T47D (cell line): ENCODE measurements at places on chromosomes 5 and 9.
A peak's percentile ranks its signal among the peaks of the same experiment; 100 is the strongest.

- no peak for DNase-seq
Measured at GRCh38 chr5:33381243-33381642, 59.5 kb upstream of the TARS1 start.

- no peak for DNase-seq
Measured at GRCh38 chr9:119905724-119906123, 536.5 kb upstream of the BRINP1 start.

DNA sequence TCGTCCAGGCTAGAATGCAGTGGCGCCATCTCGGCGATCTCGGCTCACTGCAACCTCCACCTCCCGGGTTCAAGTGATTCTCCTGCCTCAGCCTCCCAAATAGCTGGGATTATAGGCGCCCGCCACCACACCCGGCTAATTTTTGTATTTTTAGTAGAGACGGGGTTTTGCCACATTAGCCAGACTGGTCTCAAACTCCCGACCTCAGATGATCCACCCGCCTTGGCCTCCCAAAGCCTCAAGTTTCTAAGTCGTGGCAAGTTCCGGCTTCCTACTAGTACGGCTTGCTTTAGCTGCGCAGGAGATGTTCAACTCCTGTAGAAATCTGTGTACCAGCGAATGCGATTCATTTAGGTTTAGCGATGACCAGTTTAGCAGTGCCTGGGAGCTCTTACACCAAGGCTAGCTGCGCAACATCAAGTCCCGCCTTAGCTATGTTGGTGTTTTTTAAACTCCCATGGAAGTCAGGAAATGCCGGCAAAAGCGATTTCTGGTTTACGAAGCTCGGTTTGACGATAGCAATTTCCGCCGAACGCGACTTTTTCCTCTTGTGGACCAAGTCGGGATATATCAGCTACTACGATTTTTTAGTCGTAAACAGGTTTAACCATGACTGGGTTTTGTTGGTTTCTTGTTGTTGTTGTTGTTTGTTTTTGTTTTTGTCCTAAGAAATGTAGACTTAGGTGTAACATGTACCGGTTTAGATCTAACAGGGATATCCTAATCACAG, 46.4 kb downstream of the ANXA2R start:
- DNase-seq, result no peak

DNA sequence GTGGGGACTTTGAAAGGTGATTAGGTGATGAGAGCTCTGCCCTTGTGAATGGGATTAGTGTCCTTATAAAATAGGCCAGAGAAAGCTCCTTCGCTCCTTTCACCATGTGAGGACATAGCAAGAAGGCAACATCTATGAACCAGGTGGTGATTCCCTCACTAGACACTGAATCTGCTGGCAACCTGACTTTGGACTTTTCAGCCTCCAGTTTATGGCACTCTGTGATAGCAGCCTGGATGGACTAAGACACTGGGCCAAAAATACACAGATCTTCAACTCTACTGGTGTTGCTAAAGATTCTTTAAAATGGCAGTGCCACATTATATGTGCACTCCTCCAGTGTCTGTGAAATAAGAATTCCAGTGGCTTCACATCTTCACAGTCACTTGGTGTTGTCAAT, 41.2 kb upstream of the COL15A1 start:
- no peak for DNase-seq

DNA sequence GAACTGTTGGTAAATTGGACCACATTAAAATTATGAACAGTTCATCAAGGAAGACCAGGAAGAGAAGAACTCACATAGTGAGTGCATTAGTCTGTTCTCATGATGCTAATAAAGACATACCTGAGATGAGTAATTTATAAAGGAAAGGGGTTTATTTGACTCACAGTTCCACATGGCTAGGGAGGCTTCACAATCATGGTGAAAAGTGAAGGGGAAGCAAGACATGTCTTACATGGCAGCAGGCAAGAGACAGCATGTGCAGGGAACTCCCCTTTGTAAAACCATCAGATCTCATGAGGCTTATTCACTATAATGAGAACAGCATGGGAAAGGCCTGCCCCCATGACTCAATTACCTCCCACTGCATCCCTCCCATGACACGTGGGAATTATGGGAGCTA, 135.9 kb upstream of the MAN2A1 start:
- DNase-seq, result no peak

DNA sequence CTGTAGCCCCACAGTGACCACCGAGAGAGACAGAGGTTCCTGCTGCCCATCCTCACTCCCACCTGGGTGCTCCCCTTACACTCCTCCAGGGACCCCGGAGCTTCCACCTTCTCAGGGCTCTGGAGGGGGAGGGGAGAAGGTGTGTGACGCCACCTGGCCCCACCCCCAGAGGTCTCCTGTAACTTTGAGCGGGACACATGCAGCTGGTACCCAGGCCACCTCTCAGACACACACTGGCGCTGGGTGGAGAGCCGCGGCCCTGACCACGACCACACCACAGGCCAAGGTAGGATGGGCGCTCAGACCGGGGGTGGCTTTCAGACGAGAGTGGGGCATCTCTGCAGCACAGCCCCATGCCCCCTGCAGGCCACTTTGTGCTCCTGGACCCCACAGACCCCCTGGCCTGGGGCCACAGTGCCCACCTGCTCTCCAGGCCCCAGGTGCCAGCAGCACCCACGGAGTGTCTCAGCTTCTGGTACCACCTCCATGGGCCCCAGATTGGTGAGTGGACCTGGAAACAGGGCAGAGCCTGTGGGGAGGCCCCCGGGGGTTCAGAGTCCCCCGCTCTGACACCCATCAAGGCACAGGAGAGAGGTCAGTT, 4.5 kb downstream of the MAMDC4 start:
- no peak for DNase-seq

- no peak for DNase-seq
Measured at GRCh38 chr5:74433255-74433895, 207.2 kb downstream of the ENC1 start.

DNA sequence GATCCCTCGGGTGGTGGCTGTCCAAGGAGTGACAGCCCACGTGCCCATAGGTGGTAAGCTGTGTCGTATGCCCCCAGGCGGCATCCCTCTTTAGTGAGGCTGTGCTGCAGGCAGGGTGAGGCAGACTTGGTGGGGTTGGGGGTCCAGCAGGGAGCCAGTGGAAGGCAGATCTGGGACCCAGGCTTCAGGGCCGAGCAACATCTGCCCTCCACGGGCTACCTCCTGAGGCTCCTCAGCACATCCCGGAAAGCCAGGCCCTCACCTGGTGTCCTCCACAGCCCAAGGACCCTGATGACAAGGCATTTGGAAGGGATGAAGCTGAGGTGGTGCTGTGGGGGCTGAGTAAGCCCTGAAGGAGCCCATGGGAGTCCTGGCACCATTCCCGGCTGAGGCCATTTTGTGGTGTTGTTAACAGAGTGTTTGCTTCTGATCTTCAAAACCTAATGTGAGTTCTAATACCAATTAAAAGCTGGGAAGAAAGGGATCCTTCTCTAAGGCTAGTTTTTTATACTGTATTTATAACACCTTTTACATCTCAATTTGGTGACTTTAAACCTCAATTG, 295.8 kb upstream of the IRX2 start:
- no peak for DNase-seq

DNA sequence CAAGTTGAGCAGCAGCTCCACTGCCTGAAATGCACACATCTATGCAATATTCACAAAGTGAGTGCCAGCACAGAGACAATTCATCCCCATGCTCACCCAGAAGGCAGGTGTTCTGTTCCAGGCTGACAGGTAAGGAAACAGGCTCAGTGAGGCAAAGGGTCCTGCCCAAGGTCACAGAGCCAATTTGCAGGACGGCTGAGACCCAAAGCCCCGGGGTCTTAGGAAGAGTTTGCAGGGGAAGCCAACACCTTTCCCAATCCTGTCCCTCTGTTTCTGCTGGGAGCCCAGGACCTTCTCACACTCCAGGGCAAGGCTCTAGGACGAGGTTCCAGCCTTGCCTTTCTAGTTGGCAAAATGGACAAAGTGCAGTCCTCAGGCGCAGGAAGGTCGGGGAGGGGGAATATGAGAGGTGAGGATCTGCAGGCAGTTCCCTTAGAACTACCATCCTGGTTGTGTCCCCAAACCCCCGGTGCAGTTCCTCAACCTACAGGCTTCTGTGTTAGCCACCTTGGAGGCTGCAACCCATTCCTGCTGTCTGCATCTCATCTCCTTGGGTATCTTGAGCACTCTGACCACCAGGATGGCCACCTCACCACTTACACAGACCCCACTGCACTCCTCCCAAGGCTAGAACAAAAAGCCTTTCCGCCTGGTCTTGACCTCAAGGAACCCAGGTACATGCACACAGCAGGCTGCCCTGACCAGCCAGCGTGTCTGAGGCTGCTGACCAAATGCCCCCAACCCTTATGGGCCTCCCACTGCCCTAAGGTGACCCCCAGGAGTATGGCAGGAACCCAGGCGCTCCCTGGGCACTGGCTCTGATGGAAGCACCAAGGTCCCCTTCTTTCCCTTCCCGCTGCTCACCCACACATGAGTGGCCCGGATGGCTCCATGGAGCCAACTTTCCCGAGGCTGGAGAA, 1.9 kb upstream of the BRD3 start:
- DNase-seq, result no peak

DNA sequence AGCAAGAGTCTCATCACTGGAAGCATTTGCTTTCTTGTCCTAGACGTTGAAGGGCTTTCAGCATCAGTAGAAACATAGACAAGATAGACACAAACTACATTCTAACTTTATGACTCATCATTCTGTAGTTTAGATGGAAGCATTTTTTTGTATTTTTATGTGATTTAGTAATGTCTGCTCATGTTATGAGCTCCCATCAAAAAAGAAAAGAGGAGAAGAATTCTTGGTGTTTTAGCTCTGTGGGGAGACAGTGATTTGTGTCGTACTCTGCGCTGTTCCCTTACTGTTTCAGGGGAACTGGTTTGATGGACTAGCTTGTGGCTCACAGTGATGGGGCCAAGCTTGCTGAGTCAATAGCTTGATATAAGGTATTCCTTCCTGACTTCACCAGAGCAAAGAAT, 159.2 kb upstream of the WWC1 start:
- DNase-seq, result no peak

DNA sequence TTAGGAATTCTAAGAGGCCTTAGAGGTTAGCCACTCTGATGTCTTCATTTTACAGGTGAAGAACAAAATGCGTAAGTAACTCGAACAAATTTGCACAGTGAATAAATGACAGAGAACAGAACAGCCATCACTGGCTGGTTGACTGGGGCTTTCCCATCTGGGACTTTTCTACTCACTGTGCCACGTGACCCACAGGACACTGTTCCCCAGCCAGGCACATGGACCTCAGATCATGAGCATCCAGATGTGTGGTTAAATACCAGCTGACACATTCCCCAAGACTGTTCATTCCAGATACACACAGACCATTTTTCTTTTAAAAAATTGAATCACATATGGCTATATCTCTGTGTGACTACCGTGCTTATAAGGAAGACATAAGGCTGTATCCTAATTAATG, 25.8 kb upstream of the MED10 start:
- no peak for DNase-seq

DNA sequence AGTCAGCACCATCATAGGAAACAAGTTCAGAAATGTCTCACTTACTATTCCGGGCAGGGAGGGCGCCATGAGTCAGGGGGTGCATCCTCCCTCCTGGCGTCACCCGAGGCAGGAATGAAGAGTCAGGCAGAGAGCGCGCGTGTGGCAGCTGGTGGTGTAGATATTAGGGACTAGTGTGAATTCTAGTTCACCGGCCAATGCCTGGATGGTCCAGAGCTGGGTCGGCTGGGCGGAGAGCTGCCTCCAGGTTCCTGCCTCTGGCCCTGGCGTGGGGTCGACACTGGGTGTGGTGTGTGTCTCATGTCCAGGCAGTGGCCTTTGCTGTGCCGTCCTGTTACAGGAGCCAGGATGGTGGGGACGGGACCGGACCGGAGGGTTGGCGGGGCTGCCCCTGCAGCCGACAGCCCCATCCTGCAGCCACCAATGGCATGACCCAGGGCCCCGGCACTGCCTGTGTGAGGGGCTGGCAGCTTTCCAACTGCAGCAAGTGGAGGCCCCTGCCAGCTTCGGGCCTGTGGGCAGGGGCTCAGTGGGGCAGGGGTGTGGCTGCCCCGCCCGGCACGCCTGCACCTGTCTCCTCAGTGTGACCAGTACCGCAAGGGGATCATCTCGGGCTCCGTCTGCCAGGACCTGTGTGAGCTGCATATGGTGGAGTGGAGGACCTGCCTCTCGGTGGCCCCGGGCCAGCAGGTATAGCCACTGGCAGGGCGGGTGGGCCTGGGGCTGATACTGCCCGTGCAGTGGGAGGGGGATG, 9.1 kb downstream of the DIPK1B start:
- no peak for DNase-seq

DNA sequence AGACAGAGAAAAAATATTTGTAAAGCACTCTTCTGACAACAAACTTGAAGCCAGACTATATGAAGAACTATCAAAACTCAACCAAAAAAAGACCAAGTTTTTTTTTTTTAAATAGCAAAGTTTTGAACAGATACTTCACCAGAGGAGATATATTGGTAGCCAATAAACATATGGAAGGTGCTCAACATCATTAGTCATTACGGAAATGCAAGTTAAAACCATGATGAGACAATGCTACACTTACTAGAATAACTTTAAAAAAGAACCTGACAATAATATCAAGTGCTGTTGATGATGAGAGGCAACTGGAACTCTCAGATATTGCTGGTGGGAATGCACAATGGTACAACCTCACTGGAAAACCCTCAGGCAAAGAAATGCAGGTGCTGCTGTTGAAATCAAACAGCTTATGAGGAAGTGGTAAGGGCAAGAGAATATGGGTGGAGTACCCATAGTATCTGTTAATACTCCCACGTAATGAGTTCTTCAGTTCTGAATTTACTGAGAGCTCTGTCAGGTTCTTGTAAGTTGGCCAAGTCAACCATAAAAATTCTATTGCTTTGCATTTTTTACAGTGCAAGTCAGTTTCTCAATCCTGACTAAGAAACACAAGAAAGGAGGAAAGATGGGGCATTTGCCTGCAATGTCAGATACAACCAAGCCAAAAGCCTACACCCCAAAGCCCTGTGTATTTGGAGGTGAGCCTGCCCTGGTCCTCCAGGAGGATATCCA, 87.3 kb upstream of the GNAQ start:
- peak; percentile 49 for DNase-seq

DNA sequence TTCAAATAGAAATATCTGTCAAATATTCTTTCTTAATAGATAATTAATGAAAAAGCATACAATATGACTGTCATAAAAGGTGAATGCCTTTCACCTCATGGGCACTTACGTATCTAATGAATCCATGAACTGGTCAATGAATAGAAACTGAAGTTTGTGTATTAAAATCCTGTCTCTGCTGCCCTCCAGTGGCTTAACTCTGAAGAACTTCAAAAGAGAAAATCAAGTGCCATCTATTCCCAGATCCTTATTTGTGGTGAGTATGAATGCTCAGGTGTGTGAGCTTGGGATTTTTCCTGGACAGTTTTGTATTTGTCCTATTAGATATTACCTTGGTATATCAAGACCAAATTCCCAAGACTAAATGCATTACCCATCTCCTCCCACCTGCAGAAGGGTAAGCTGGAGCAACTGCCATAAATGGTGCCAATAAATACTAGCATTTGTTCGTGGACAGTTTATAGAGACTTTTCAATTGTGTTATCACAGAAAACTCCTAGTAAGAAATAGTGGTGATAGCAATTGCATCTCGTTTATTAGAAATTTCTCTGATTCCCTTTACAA, 44.0 kb upstream of the SVEP1 start:
- DNase-seq, result peak; percentile 84
